ENCODE measurements at places on chromosomes 4 and X.

GRCh38 chr4:137735561-137736104 lies 203.3 kb upstream of the PCDH18 start:
- DNase-seq, result no peak

DNA sequence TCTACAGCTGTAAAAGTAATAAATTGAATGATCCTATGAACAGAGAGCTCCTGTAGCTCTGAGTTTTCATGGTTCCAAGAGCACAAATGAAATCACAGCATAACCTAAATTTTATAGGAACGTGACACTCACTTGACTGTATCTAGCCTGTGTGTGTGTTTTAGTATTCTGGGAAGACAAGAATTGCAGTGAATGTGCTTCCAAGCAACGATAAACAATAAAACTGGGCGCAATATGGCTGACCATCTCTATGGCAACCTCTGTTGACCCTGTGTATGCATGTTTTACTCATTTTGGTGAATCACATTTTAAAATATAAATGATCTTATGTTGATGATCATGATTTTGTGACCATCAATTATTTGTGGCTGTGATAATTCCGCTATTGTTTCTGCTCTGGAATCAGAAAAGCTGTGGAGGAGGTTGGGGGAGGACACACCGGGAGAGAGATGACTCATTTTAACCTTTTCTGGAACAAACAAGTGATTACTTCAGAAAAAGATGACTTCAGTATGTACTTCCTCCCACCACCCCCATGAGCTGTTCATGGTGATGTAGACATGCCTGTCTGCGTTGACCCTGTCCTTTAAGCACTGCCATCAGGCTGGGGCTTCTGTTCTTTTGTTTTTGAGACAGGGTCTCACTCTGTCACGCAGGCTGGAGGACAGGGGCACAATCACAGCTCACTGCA lies 31.8 kb downstream of the USP11 start:
- no peak for DNase-seq

- no peak for DNase-seq
Measured at GRCh38 chrX:20197641-20198210, 56.1 kb upstream of the EIF1AX start.

DNA sequence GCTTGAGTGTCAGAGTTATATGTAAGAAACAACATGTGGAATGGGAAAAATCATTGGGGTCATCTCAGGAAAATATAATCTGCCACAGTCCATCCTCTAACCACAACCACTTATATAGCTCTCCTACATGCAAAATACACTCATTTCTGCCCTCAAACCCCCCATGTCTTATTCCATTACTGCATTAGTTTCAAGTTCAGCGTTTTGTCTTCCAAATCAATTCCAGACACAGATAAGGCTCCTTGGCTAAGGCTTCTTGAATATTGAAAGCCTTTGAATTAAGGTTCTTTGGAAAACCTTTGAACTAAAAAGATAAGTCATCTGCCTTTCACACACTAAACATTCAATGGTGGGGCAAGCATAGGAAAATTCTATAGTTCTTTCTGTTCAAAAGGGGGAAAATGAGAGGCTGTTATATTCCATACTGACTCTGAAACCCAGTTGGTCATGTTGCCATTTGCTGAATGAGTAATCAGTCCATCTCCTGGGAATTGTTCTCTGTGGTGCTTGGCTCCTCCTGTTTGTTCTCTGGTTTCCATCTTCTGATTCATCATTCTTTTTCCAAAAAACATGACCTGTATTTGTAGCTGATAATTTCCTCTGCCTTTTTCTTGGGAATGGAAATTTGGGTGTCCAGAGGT lies 218.7 kb downstream of the BMPR1B start:
- DNase-seq, result no peak

DNA sequence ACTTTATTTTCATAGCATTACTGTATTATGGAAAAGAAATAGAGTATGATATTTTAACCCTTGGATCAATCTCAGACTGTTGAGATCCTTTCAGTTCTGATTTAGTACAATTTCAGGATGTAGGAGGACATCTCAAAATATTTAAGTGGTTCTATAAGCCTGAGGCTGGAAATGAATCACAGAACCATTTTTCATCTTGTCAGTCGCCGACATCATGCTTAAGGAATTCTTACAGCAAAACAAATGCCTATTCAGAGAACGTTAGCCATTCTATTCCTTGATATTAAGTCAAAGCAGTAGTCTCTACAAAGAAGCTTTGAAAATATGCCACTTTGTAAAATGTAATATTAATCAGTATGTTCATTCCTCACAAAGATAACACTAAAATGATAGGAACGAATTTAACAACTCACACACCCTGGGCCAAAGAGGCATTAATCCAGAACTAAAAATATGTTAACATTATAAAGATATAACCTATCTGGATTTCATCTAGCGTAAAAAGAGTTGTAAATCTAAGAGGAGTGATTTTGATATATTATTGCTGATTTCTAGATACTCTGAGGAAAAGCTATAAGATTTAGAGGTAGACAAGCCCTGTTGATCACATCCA lies 152.0 kb downstream of the GASK1B start:
- DNase-seq, result no peak

GRCh38 chr4:73664470-73664869 lies 44.2 kb upstream of the RASSF6 start:
- no peak for DNase-seq

DNA sequence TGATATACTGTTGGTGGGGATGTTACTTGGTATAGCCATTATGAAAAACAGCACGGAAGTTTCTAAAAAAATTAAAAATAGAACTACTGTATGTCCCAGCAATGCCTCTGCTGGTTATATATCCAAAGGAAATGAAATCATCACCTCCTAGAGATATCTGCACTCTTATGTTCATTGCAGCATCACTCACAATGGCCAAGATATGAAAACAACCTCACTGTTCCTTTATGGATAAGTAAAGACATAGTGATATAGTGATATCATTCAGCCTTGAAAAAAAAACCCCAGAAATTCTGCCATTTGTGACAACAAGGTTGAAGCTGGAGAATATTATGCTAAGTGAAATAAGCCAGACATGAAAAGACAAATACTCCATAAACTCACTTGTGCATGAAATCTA lies 543.8 kb upstream of the SLIT2 start:
- DNase-seq, result no peak

GRCh38 chr4:46123913-46124755 lies at the start of gene GABRG1:
Gene GABRG1 (minus strand): TSS chr4:46124054. CDS start chr4:46123913, 141 bp downstream.
- no peak for DNase-seq

GRCh38 chr4:6506616-6507140 lies 34.3 kb upstream of the PPP2R2C start:
- DNase-seq, result no peak

- DNase-seq, result no peak
Measured at GRCh38 chr4:122622400-122622799, 1.5 kb upstream of the IL21 start.

DNA sequence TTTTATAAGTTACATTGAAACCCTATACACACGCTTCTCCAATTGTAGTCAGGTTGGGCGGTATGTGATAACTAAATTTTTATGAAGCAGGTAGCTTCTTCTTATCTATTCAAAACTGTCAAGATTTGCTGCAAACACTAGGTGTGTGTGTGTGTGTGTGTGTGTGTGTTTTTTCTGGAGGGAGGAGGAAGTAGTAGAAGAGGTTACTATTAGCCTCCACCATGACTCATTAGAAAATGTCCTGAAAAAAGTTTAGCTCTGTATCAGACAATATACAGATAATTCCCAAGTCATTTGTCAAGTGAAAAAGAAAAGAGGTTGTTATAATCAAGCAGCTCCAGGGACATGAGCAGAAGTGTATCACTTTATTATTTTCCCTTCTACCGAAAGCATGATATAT lies 33.9 kb downstream of the PCDH7 start:
- DNase-seq, result no peak

DNA sequence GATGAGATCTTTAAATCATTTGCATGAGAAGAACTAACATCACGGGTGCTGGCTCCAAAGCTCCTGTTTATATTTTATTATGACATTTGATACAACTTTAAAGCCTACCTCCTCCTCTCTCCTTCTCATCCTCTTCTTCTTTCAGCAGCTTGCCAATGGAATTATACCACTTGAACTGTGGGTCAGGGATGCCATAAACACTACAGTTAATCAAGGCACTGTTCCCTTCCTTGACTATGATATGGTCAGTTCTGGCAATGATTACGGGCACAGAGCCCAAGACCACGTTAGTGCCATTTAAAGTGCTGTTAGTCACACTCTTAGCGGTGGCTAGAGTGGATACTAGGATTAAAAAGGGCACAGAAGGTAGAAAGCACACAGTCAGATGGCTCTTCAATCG lies 20.7 kb downstream of the MFAP3L start:
- DNase-seq, result no peak

GRCh38 chr4:780716-781492 lies 45.0 kb downstream of the CPLX1 start:
- no peak for DNase-seq

DNA sequence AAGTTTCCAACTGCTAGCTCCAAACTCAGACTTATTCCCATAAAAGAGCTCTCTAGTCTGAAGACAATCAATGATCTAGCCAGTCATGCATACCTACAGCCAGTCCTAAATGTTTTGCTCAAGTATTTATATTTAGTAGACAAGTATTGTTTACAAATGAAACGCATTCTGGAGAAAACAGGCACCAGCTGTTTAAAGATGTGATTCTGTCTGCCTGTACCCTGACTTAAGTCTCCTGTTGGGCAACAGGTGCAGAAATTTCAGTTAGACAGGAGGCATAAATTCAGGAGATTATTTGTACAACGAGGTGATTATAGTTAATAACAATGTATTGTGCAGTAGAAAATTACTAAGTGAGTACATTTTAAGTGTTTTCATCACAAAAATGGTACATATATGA lies 28.9 kb downstream of the LNX1 start:
- no peak for DNase-seq

GRCh38 chr4:77669946-77670590 lies 64.4 kb downstream of the CXCL13 start:
- DNase-seq, result no peak

DNA sequence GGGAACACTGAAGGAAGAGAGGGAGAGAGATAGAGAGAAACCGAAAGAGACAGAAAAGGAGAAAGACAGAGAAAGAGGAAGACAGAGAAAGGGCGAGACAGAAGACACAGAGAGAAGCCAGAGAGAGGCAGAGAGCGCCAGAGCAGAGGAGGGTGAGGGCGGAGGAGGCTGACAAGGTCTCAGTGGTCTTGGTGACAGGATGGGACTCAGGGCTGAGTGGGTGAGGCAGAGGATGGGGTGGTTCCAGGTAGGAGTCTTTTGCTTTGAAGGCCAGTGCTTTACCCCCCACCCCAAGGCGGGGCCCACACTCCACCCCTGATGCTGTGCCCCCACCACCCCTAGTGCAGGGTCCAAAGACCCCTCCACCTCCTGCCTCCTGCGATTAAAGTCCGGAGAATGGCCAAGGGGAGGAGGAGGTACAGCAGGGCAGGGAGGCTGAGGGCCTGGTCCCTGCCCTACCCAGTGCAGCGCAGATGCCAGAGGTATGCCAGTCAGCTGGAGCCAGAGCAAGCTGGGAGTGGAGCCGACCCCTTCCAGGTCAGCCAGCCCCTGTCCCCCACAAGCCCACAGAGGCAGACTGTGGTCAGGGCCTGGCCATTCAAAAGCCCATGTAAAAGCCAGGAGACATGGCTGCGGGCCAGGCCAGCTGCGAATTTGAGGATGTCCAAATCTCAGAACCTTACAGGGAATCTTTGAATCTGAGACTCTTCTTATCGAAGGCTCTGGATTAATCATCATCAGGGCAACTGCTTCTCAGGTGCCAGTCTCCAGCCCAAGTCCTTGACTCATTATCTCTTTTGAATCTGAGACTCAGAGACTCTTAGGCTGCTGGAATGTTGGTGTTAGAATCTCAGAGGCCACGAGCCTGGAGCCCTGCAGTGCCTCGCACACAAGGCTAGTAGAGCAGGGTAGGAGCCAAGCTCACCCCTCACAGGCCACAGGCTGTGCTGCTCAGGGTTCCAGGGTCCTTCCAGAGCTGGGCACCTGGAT lies 758 bp downstream of the IQSEC2 start:
- DNase-seq, result no peak

- no peak for DNase-seq
Measured at GRCh38 chr4:20430259-20430941, 178.7 kb downstream of the SLIT2 start.

DNA sequence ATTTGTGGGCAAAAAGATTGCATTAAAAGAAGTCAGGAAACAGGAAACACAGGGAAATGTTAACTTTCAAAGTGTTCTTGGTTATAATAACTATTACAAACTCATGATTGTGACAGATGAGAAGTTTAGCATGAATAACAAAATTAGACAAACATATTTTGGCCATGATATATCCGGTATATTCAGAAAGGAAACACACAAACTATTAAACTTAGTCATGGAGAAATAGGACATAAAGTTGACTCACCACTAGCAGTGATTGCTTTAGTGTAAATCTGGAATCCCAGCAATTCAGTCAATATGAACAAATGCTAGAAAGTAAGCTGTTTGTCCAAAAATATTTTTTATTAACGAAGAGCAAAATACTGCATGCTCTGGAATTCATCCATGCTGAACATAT lies 1299.9 kb downstream of the C4orf33 start:
- DNase-seq, result no peak

All from stimulated activated CD4-positive, alpha-beta T cell treated with anti-CD3 and anti-CD28 coated beads, TNF-alpha, amount 100 ng/mL, for 24 hours (primary cell).